ENCODE measurements at places on chromosomes 2 and 18.

GRCh38 chr18:50849419-50849821 is 29.5 kb upstream of the ME2 start:
- no peak for DNase-seq

- DNase-seq: peak; percentile 59
Observed at GRCh38 chr2:32627441-32627813, 423 bp upstream of the TTC27 start.

DNA sequence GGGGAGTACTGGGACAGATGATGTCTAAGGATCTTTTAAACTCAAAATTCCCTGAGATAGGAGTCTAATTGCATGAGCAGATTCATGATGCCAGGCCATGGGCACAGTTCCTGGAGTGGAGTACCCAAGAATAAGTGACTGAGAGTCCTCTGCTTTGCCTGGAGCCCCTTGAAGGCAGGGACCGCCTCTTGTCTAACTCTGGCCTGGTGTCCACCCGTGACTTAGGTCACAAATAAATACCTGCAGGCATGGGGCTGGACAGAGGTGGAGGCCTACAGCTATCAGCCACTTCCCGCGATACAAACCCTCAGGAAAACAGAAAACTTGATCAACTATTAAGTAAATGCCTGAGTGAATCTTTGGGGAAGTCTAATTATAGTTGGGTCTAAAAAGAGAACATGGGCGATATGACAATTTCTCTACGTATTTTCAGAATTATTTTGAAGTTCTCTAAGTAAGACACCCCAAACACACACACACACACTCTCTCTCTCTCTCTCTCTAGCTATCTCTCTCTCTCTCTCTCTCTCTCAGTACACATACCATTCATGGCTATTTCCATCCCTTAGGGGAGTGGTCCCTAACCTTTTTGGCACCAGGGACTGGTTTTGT is 1.8 kb upstream of the WIPF1 start:
- DNase-seq: no peak

- peak; percentile 19 for DNase-seq
Observed at GRCh38 chr18:11112286-11112685, 37.1 kb downstream of the PIEZO2 start.

DNA sequence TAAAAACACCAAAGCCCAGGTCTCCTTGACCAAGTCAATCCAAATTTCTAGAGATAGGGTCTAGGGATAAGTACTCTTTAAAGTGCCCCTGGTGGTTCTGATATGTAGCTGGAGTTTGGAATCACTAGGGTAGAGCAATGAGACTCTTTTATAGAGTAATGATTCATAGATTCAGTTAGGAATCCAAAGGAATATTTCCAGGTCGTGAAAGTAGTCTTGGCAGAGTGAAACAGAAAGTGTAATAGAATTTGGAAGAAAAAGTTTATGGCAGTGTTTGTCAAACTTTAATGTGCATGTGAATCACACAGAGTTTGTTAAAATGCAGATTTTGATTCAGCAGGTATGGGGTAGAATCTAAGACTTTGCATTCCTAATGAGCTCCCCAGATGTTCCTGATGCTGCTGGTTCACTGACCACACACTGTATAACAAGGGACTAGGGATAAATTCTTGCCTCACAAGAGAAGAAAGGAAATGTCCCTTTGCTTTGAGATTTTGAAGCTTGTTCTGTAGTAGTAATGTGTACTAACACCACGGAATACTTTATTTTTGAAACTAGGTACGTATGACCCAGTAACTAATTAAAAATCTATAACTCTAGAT is 1.8 kb downstream of the UPP2 start:
- DNase-seq: no peak

- DNase-seq: no peak
Observed at GRCh38 chr18:33114749-33115148, 325.8 kb downstream of the CCDC178 start.

DNA sequence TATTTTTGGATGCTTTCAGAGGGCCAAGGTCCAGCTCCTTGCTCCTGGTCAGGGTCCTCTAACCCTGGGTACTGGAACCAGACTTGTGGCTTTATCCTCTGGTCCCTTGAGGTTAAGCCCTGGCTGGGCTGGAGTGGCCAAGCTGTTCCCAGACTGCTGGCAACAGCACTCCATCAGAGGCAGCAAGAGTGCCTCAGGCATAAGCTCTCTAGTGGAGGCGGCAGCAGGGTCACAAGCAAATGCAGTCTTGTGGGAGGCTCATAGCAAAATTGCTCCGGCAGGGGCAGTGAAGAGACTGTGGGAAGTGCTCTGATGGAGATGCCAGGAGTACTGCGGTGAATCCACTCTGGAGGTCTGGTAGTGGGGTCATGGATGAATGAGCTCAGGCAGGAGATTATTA is 128.9 kb upstream of the OTOS start:
- no peak for DNase-seq

DNA sequence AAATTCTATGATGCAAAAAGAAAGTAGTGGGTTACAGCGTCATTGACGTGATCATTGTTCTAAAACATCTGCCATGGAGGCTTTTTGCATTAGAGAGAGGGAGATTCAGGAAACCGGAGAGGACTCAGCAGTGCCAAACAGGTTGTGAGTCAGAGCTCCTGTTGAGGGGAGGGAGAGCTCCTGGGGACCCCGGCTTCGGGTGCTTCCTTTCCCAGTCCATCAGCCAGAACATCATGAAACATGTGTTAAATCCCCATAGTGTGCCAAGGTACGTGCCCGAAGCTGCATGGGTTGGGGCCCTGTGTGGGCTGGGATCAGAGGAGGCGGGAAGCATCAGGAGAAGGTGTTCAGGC is 791 bp upstream of the CYRIA start:
- DNase-seq: peak; percentile 55

DNA sequence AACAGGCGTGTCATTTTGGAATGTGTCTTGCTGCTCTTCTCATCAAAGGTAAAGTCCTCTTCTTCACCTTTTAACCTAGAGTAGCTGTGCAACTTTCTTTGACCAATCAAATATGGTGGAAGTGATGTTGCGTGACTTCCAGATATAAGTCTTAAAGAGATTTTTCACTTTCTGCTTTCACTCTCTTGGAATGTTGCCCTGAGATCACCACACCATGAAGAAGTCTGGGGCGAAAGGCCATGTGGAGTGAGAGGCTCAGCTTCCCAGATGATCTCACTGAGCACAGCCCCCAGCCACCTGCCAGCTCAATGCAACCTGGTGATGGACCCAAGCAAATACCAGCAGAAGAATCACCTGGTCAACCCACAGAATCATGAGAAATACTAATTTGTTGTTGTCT is 7.1 kb upstream of the GALNT3 start:
- no peak for DNase-seq

DNA sequence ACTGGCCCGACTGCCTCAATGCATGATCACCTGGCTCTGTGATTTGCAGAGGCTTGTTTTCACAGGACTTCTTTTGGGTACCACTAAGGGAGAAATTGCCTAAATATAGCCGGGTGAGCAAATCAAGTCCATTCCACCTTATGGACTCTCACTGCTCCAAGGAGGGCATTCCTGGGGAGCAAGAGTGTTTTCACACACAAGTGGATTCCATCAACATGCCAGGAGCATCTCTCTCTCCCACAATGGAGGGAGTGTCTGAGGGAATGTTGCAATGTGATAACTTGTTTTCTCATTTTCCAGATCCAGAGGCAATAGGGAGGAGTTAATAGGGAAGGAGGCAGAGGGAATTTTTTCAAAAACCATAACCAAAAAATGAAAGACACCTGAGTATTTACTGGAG is 250.7 kb downstream of the SATB2 start:
- DNase-seq: no peak

GRCh38 chr2:191661097-191661924 is 16.6 kb upstream of the NABP1 start:
- DNase-seq: no peak

- DNase-seq: no peak
Observed at GRCh38 chr2:31082002-31082401, 56.2 kb downstream of the GALNT14 start.

DNA sequence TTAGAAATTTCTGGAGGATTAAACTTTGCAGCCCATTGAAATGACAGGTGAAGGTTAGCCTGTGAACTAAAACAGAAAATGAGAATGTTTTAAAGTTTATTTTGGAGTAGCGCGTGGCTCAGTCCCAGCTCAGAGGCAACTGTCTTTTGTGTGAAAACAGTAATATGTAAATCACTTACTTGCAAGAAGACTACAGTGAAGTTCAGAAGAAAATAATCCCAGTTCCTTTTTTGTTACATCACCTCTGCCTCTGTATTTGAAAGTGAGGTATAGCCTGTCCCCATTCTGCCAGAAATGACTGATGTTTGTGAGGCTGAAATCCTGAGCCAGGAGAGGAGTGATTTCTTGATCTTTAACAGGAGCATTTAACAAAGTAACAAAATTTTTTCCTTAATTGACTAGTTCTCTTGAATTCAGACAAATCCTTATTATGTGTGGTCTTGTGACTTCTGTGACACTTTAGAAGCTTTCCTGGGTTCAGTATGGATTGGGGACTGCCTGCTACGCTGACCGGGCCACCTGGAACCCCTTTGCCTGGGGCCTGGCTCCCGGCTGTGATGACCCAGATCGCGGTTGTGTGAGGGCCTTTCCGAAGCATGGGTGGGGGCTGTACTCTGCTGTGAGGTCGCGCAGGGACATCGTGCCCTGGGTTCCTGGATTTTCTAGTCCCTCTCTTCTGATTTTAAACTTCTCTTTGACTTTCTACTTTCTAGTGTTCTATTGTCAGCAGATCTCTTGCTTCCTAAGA is 24.3 kb downstream of the TRAPPC12 start:
- DNase-seq: no peak

GRCh38 chr18:54035927-54036326 is 188.5 kb downstream of the MBD2 start:
- DNase-seq: no peak

DNA sequence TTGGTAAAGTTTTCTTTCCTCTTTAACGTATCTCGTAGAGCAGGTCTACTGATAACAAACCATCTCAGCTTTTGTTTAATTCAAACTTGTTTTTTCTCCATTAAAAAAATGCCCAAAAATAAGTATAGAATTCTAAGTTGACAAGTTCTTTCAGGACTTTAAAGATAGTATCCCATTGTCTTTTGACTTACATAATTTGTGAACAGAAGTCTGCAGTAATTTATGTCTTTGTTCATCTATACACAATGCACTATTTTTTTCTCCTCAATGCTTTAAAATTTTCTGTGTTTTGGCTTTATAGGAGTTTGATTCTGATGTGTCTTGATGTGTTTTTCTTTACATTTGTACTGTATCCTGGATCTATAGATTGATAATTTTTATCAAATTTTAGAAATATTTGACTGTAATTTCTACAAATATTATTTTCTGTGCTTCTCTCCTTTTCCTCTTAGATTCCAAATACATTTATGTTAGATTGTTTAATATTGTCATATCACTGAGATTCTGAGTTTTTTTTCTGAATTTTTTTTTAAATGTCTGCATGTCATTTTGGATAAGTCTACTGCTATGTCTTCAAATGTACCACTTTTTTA is 143.3 kb downstream of the FTCDNL1 start:
- DNase-seq: no peak

DNA sequence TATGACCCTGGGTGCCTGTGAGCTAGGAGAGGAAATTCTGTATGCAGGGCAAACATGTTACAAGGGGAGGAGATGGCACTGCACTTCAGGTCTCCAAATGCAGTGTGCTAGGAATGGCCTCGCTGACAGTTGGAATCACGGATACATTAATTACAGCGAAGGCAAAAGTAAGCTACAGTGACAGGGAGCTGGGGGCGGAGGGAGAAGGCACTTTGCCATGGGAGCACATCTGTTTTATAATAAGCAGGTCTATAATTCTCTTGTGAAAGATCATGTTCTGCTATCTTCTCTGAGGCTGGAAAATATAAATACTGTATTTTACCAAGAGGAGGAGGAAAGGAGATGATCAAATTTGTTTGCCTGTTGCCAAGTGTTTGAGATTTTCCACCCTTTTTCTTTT is 56.3 kb upstream of the FZD5 start:
- no peak for DNase-seq

GRCh38 chr2:67880291-67880761 is 182.5 kb downstream of the C1D start:
- peak; percentile 23 for DNase-seq

- DNase-seq: no peak
Observed at GRCh38 chr2:207279520-207279919, 113.8 kb upstream of the KLF7 start.

DNA sequence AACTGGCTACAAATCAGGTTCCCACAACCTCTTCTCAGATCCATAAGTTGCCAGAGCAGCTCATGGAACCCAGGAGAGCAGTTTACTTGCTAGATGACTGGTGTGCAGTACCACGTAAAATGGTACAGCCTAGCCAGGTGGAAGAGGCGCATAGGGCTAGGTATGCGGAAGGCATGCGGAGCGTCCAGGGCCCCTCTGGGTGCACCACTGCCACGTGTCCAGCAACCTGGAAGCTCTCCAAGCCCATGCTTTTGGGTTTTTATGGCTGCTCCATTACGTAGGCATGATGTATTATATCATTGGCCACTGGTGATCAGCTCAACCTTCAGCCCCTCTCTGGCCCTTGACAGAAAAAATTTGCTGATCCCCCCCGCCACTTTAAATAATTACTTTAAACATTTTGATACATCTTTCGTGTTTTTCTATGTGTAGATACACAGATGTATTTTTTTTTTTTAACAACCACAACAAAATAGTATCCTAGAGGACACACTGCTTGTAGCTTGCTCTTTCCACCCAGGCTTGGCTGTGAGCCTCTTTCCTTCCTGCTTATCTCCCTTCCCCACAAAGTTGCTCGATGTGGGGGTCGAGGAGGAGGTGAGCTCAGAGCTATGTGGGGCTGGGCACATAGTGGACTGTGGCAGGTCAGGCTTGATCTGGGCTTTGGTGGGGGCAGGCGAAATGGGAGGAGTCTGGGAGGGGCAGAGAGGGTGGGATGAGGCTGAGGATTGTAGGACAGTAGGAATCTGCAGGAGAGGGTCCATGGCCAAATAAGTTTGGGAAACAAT is 65.4 kb upstream of the MCFD2 start:
- no peak for DNase-seq

- peak; percentile 20 for DNase-seq
Observed at GRCh38 chr2:135494503-135494902, 36.5 kb downstream of the ZRANB3 start.

- DNase-seq: no peak
Observed at GRCh38 chr2:174788291-174788929, 24.1 kb upstream of the CHRNA1 start.

- no peak for DNase-seq
Observed at GRCh38 chr2:191965733-191966132, 118.8 kb upstream of the CAVIN2 start.

GRCh38 chr2:151280271-151280670 is 9.2 kb downstream of the NMI start:
- peak; percentile 6 for DNase-seq

DNA sequence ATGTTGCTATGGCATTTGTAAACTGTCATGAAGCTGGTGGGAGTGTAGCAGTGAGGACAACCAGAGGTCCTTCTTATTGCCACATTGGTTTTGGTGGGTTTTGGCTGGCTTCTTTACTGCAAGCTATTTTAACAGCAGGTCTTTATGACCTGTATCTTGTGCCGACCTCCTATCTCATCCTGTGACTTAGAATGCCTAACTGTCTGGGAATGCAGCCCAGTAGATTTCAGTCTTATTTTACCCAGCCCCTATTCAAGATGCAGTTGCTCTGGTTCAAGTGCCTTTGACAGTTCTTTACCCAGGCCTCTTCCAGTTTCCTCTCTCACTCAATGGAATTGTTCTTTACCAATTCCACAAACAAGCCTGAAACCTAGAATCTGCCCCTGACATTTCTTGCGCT is 145.1 kb downstream of the KCNE4 start:
- DNase-seq: peak; percentile 60

GRCh38 chr2:199258291-199258690 is 199.4 kb downstream of the SATB2 start:
- DNase-seq: no peak
